Fibroblast of upper back skin (primary cell): ENCODE measurements at places on chromosomes 11 and 22.

- peak; percentile 63 for DNase-seq
Measured at GRCh38 chr22:36946421-36947158, 33.2 kb downstream of the CSF2RB start.

GRCh38 chr22:49662681-49663080, 165.0 kb downstream of the BRD1 start:
- no peak for DNase-seq

GRCh38 chr22:50307890-50308596, 597 bp upstream of the PLXNB2 start:
- no peak for DNase-seq

- DNase-seq = no peak
Measured at GRCh38 chr11:86444981-86445380, 70.3 kb downstream of the CCDC81 start.

- DNase-seq = no peak
Measured at GRCh38 chr11:118545533-118545932, 14.5 kb downstream of the TMEM25 start.

- peak; percentile 92 for DNase-seq
Measured at GRCh38 chr22:47836957-47837356, 1074.5 kb downstream of the TBC1D22A start.

- DNase-seq = no peak
Measured at GRCh38 chr11:32705309-32706033, 89.0 kb downstream of the CCDC73 start.

GRCh38 chr11:118790357-118791110, 430 bp downstream of the DDX6 start:
- DNase-seq = peak; percentile 54

- DNase-seq = no peak
Measured at GRCh38 chr11:61486779-61487178, 21.8 kb upstream of the LRRC10B start.

GRCh38 chr11:5290106-5290505, 11.6 kb downstream of the OR51B4 start:
- no peak for DNase-seq
